ENCODE measurements at places on chromosomes 7 and 10. TPM values are rescaled to one million over a fixed set of nuclear protein-coding genes. Genes with fewer than 3 reads are reported as not detected.

DNA sequence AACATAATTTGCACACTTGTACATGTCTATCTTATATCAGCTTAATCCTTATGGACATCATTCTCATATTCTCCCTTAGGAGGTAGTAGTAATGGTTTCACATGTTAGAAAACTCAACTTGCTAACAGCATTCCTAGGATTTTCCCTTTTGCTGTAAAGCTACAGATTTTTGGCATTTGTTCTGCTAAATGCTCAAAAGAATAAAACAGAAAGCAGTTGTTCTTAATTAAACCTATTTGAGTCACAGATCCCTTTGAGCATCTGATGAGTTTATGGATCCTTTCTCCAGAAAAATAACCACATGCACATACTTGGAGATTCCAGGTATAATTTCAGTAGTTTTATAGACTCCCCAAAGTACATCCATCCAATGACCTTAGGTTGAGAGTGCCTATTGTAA lies 122.9 kb upstream of the BET1 start:
- DNase-seq: no peak

- no peak for DNase-seq
Observed at GRCh38 chr7:49151146-49151545, 226.8 kb downstream of the CDC14C start.

DNA sequence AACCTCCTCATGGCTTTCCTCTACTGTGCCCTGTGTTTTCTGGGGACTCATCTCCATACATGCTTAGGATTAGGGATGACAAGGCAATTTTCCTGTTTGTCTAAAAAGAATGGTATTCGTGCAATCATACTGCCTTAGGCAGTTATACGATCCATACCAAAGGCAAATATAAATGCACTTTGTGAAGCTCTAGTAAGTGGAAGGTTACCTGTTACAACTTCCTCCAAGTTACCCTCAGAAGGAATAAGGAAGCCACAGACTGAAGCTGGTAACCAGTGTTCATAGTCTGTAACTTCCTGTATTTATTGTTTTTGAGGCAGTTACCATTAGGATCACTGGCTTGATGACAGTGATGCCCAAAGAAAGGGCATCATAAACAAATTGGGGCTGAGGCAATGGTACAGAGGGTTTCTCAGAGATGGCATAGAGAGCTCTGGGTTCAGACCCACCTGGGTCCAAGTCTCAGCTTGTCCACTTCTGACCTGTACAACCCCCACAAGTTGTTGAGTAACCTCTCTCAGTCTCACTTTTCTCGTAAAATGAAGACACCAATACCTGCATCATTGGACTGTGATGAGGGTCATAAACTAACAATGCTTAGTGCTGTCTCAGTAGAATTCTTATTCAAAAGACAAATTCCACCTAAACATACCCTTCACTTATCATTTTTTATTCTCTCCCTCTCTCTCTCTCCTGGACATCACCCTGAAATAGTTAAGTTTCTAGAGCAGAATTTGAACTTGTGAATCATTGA lies 138.2 kb downstream of the ELMO1 start:
- no peak for DNase-seq

- no peak for DNase-seq
Observed at GRCh38 chr10:125057158-125058001, 103.0 kb downstream of the CTBP2 start.

DNA sequence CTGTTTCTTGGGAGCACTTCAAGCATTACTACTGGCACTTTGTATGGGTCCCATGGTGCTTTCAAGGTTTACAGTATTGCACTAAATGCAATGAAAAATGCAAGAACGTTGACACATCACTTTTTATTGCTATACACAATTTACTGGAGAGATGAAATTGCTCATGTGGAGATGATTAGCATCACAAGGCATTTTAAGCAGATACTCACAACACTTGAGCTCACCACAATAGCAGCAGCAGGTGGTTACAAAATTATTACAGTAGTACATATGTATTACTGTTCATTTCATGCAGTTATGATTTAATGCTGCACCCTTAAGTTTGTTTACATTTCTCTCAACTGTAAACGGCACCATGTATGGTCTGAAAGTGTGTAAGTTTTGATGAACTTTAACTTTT lies 537.7 kb downstream of the GRM8 start:
- DNase-seq: no peak

DNA sequence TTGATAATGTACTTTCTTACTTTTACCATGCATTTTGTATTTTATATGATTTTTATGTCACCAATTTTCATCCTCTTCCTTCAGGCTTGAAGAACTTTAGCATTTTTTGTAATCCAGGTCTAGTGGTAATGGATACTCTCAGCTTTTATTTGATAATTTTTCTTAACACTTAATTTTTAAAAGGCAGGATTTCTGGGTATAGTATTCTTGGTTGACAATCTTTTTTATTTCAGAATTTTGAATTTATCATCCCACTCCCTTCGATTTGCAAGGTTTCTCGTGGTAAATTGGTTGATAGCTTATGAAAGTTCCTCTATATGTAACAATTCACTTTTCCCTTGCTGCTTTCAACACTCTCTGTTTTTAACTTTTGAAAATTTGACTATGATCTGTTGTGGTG lies 363.7 kb downstream of the HTR7 start:
- DNase-seq: no peak

- no peak for DNase-seq
Observed at GRCh38 chr10:121426307-121426706, 171.9 kb downstream of the FGFR2 start.

DNA sequence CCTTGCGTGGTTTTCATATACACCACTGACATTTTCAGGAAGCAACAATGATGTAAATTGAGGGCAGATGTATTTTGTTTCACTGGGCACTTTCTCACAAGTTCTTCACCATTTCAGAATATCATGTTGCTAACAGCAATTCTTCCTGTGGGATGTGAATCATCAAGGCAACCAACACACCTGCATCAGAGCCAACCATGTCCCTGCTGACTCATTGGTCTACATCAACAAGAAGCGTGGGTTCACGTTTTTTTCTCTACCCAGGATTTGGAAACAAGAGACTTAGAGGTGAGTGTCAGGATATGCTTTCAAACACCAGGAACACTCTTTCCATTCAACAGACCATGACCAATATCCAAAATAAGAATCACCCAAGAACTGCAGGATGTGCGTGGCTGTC lies 203.9 kb downstream of the TEX36 start:
- DNase-seq: no peak

DNA sequence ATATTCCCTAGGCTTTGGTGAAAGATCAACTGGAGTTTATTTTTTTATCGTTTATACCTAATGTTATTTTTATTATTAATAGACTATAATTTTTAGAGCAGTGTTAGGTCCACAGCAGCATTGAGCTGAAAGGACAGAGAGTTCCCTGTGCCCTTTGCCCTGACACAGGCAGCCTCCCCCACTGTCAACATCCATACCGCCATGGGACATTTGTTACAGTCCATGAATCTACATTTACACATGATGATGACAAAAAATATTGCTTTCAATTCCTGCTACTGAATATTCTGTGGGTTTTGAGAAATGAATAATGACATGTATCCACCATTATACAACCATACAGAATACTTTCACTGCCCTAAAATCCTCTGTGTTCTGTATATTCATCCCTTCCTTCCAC lies 1297.5 kb upstream of the SORCS1 start:
- no peak for DNase-seq

GRCh38 chr7:102009628-102010027 lies 192.2 kb downstream of the CUX1 start:
- DNase-seq: no peak

- no peak for DNase-seq
Observed at GRCh38 chr7:20323595-20323994, 7.1 kb upstream of the ITGB8 start.

DNA sequence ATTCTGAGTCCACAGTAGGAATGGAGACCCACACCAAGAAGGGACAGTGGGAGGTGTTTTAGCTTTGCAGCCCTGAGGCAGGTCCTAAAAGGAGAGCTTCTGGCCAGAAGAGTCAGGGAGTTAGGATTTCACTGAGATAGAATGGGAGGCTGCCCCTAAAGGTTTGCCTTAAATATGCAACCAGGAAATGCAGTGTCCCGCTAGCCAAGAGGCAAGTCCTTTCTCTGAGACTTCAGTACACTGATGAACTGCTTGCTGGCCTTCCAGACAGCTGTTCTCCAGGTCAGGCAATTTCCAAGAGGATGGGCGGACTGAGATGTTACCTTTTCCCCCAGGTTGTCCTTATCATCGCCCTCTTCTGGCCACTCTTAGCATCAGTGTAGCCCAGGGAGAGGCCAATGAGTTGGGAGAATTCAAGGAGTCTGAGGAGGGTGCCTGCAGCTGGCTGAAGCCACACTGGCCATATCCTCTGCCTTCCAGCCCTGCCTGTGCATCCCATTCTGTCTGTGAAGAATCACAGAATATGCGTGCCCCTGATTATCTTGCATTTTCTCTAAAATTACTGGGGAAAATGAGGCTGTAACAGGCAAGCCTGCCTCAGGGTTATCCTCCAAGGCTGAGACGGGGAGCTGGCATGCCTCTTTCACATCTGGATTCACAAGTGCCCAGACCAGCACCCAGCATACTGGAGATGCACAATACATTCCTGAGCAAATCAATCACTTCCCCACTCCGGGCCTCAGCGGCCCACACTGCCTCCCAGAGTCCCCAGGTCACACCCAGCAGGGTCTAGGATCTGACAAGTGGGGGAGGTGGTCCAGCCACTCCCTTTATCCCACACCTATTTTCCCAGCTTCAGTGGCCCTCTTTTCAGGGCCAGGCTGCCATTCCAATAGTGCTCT lies 2.4 kb downstream of the TLL2 start:
- DNase-seq: peak; percentile 45

GRCh38 chr10:49532461-49532860 lies 6.5 kb downstream of the ERCC6 start:
- no peak for DNase-seq

DNA sequence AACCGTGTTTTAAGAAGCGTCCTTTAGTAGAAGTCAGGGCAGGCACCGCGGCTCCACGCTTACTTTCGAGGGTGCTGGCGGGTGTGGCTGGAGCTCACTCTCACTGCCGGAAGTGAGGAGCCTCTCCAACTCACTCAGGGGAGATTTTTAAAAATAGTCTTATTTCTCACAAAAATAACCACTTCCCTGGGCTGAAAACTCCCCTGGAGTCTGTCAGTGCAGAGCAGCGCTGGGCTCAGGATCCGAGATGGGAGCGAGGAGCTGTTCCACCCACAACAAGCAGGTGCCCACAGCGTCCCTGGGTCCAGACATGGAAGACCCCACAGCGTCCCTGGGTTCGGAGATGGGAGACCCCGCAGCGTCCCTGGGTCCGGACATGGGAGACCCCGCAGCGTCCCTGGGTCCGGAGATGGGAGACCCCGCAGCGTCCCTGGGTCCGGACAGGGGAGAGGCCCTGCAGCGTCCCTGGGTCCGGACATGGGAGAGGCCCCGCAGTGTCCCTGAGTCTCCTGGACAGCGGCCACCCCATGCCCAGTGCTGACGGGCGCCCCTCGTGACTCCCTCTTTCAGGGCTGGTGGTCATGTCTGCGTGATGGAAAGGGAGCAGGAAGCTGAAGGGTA lies 51.2 kb downstream of the VIPR2 start:
- no peak for DNase-seq

- DNase-seq: peak; percentile 62
Observed at GRCh38 chr7:76080204-76080603, 32.3 kb downstream of the MDH2 start.

DNA sequence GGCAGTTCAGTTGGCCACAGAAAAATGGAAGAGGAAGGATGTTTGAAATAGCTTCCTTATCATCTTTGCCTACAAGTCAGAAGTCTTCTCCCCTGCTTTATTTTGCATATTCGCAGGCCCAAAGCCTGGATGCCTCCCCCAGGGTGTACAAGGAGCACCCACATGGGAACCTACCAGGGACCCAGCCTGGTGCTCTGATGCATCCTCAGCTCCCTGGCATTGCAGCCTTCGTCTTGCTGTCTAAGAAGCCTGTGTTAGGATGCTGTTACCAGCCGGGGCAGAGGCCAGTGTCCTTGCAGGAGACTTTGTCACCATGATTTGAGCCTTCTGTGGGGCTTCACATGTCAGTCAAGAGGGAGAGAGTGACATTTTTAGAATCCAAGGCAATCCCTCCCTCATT lies 27.0 kb upstream of the GPR26 start:
- DNase-seq: no peak

GRCh38 chr7:33392148-33392547 lies 262.8 kb downstream of the BBS9 start:
- peak; percentile 46 for DNase-seq

DNA sequence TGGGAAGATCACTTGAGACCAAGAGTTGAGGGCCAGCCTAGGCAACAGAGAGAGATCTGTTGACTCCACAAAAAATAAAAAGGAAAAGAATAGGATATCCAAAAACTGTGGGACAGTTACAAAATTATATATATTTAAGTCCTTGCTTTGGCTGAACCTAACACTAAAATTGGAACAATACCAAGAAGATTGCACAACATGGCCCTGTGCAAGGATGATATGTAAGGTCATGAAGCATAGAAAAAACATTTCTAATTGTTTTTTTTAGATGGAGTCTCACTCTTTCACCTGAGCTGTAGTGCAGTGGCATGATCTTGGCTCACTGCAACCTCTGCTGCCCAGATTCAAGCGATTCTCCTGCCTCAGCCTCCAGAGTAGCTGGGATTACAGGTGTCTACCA lies 139.0 kb downstream of the TPST1 start:
- DNase-seq: no peak

GRCh38 chr7:101547916-101548661 lies 81.0 kb downstream of the MYL10 start:
- no peak for DNase-seq

Gene GIMAP7
- total RNA-seq: not detected

Gene PTPRN2
- total RNA-seq: not detected

Gene TAS2R41
- total RNA-seq: not detected

Gene AKR1C4
- total RNA-seq: not detected

Gene VWA2
- not detected for total RNA-seq
